Gastroesophageal sphincter (tissue), 4 donors: ENCODE measurements at places on chromosomes 1 and 21. TPM values are rescaled to one million over a fixed set of nuclear protein-coding genes. Genes with fewer than 3 reads are reported as not detected.

The SPRR2A gene
- not detected for total RNA-seq

The TPTE gene
- total RNA-seq: not detected

The FCGR1A gene
- 21.4 TPM for total RNA-seq

The FAM163A gene
- not detected for total RNA-seq

The FCRL4 gene
- total RNA-seq: not detected

The LIN28A gene
- not detected for total RNA-seq

The FMOD gene
- 19.3 TPM for total RNA-seq

The F11R gene
- total RNA-seq: 28.2 TPM

The ANKRD34A gene
- 0.67 TPM for total RNA-seq

The CA14 gene
- total RNA-seq: 0.62 TPM

The GFI1 gene
- 0.27 TPM for total RNA-seq

The TENT5C gene
- 3.6 TPM for total RNA-seq
